ENCODE measurements at places on chromosomes 12 and 14.
A peak's percentile ranks its signal among the peaks of the same experiment; 100 is the strongest.

DNA sequence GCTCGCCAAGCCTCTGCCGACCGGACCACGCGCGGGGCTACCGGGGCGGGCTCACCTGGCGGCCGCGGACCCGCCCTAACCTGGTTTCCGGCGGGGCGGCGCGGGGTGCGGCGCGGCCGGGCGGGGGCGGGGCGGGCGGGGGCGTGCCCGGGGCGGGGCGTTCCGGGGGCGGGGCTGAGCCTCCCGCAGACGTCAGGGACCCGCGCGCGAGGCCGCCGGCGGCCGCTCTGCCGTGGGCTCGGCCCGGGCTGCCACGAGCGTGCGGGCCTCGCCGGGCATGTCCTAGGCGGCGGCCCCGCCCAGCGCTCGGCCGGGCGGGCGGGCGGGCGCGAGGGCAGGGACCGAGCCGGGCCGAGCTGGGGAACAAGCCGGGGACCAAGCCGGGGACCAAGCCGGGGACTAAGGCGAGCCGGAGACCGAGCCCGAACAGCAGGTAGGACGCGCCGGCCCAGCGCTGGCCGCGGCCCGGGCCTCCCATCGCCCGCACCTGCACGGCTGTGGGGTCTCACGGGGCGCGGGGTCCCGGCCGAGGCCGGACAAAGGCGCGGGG is at the start of gene CEP170B:
Gene CEP170B, plus strand, starts transcription at position 188 of the 550 bp plus-strand sequence. CDS start 3,183 bp downstream, outside the sequence.
- DNase-seq, result no peak

DNA sequence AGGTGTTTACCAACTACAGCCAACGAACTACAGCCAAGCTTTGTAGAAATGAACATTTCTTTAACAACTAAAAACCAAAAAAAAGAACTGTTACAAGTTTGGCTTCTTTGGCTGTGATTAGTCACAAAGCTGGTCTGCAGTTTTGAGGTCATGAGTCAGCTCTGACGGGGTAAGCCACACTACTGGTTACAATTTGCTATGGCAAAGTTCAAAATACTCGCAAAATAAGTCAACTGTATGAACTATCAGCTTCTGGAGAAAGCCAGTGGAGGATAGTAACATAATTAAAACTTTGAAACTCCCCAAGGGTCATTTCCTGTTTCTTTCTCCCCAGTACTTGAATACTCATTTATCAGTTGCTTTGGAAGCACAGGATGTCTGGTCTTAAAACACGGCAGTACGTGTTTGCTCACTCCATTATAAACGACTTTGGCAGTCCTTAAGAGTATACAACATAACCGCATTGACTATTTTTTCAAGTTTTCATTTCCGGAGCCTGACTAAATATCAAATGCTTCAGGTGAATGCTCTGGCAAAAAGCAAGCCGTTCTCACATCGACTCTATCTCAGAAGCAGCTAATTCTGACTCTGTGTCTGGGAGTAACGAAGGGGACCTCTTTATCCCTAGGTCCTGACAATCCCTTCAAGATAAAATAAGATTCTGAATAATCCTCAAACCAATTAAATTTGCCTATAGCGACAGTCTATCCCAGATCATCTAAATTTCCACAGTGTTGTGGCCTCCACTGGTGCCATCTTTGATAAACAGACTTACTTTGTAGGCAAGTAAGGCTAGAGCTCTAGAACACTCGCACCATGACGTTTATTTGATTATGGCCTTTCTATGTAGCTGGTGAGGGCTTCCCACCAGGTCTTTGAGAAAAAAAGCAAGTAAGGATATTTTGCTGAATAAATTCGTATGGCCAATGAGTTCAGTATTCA is 10.6 kb downstream of the PHLDA1 start:
- DNase-seq, result no peak

- no peak for DNase-seq
Measured at GRCh38 chr12:12819752-12820311, 6.7 kb downstream of the DDX47 start.

DNA sequence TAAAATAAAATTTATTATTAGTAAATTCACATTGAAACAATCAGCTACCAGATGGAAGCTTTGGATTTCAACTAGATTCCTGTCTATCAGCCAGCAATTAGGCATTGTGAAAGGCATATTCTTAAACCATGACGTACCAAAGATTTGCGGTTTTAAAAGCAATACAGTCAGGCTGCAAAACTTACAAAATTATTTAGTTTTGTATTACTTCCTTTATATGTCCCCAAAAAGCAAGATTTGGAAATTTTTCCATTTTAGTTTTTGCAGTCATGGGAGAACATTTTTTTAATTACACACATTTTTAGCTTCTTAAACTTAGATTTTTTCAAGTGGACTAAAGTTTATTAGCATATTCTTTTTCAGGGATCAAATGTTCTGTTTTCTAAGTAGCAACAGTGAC is 225.0 kb upstream of the KITLG start:
- DNase-seq, result no peak

GRCh38 chr12:83465632-83466031 is 778.9 kb downstream of the TMTC2 start:
- DNase-seq, result no peak

DNA sequence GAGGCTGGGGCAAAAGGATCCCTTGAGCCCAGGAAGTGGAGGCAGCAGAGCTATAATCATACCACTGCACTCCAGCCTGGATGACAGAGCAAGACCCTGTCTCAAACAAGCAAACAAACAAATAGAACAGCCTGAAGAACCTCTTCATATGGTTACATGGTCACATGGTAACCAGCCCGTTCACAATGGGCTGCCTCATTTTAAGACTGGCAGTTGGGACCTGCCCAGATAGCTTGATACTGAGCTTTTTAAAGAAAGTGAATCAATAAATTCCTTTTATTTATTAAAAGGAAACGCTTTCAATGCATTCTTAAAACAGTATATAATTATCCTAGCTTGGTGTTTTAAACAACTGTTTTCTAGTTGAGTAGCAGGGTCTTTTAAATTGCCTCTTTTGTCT is 10.5 kb downstream of the MLXIP start:
- no peak for DNase-seq

- DNase-seq, result no peak
Measured at GRCh38 chr14:101506211-101506925, 54.9 kb upstream of the DIO3 start.

DNA sequence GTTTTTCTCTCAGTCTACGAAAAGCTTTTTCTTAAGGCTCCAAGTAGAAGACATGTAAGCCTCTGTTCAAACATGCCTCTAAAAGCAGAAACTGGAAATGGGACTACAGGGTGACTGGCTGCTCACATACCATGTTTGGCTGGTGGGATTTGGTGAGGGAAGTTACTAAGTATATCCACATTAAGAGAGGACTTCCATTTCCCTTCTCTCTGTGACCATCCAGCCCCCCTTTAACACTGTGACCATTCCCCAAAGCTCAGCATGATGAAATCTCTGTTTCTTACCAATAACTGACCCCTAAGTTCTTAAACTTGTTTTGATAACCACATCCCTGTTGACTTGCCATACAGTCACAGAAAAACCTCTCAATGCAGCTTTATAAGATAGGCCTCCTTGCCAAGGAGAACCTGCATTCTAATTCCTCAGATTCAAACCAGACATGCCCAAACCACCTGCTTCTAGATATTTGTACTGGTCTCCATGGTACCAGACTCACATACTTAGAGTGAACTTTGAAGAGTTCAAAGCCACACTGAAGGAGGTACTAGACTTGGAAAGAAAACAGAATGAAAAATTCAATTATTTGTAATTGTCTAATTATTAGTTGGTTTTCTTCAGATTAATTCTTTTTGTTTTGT is 102.2 kb downstream of the VEZT start:
- no peak for DNase-seq

DNA sequence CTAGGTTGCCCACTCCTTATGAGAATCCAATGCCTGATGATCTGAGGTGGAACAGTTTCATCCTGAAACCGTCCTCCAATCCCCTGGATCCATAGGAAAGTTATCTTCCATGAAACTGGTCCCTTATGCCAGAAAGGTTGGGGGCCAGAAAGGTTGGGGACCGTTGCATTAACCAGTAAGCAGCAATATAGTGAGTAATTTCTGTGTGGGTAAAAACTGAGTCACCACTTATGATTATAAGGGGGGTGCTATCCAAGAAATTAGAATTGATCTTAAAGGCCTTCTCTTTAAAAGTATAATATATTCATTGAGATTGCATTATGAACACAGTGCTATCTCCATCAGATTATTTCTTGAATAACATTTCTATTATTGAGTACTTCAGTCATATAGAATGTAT is 97.2 kb downstream of the PCNX1 start:
- DNase-seq, result no peak

GRCh38 chr12:61915420-61915819 is 344.8 kb upstream of the USP15 start:
- DNase-seq, result no peak

DNA sequence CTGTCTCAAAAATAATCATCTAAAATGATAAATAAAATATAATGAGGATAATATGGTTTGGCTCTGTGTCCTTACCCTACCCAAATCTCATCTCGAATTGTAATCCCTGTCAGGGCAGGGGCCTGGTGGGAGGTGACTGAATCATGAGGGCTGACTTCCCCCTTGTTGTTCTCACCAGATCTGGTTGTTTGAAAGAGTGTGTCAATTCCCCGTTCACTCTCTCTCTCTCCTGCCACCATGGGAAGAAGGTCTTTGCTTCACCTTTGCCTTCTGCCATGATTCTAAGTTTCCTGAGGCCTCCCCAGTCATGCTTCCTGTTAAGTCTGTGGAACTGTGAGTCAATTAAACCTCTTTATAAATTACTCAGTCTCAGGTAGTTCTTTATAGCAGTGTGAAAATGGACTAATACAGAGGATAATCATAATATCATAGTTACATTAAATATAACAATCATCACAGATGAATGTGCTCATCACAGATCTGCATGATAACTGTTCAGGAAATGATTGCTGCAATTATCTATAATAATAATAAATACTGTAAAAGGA is 12.6 kb downstream of the EFCAB11 start:
- no peak for DNase-seq

DNA sequence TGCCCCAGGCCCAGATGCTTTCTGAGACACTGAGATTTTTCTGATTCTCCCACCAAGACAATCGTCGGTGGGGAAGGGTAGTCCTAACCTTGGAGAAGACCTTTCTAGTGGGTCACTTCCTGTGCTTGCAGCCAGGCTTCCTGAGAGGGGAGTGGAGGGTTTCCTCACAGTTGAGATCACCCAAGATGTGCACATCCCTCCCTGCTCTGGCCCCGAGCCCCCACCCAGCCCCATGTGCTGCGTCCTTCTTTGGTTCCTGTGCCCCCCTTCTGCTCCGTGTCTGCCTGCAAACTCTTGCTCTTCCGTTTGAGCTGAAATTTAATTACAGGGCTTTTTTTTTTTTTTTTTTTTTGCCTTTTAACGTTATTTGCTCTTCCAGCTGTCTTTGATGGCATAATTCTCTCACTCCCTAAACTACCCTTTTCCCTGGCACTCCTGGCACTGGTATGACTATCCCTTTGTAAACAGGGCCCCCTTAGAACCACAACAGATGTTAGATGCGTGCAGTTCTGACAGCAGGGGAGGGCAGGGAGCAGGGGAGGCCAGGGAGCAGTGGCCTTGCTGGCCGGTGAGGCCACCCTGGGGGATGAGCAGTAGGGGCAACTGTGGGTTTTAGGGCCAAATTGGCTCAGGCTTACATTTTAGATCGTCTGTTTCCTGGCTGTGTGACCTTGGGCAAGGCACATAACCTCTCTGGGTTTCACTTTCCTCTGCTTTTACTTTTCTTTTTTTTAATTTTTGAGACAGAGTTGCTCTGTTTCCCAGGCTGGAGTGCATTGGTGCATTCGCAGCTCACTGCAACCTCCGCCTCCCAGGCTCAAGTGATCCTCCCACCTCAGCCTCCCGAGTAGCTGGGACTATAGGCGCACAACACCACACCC is 144.5 kb downstream of the PHETA1 start:
- DNase-seq, result no peak

GRCh38 chr14:79373451-79373850 is 837.9 kb downstream of the DIO2 start:
- no peak for DNase-seq

GRCh38 chr12:75702477-75703093 is 191.2 kb upstream of the KRR1 start:
- no peak for DNase-seq

DNA sequence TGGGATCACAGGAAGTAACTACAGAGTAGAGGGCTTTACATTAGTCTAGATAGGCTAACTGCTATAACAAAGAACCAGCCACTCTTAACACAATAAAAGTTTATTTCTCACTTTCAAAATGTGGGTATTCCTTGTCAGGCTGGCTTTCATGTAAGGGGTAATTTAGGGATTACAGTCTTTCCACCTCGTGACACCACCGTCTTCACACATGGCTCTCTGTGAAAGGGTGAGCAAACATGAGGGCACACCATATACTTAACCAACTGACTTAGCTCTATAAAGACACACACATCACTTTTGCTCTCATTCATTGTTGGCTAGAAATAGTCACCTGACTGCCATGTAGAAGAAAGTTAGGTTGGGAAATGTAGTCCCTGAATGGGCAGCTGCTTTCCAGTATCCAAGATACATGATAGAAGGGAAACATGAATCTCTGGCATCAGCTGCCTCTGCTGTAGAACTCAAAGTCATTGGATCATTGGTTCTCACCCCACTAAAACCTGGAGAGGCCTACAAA is 66.1 kb upstream of the CRY1 start:
- DNase-seq, result no peak

- DNase-seq, result no peak
Measured at GRCh38 chr14:22268875-22269274, 320.1 kb downstream of the DAD1 start.

GRCh38 chr14:91349481-91350074 is 68.0 kb downstream of the CCDC88C start:
- DNase-seq, result peak; percentile 53

DNA sequence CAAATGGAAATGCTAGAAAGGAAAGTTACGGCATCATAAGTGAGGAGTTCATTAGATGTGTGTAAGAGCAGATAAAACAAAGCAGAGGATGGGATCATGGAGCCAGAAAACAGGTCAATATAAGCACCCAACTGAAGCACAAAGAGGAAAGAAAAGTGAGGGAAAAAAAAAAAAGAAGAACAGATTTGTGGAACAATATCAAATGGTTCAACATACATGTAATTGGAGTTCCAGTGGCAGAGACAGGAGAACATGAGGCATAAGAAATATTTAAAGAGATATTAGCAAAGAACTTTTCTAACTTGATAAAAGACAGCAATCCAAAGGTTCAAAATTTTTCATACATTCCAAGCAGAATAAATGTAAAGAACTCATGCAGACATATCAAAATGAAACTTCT is 54.1 kb downstream of the SPTSSA start:
- DNase-seq, result no peak

DNA sequence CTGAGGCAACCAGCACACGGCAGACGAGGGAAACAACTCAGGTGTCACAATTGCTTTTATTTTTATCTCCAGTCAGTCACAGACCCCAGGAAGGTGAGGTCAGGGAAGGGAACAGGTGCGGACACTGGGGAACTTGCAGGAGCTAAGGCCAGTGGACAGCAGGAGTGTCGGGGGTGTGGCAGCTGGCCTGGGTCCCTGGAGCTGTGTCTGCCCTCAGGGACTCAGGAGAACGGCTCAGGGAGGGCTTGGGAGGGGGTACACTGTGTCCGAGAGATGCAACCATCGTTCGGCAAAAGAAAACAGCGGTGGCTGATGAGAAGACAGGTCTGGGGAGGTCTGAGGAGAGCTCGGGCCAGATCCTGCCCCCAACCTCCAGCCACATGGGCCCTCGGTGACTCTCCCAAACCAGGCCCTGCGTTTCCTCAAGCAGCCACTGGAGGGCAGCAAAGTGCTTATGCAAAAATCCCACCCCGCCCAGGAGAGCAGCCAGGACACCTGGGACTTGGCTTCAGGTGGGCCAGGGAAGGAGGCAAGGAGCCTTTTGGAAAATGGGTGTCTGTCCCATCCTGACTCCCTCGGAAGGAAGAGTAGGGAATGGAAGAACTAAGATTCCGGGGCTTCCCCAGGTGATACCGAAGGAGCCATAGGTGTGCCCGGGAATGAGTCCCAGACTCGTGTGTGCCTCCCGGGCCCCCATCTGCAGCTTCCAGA is 24.1 kb upstream of the BCDIN3D start:
- DNase-seq, result peak; percentile 59
